GM04504 (cell line): ENCODE measurements at places on chromosomes 7 and 10.

DNA sequence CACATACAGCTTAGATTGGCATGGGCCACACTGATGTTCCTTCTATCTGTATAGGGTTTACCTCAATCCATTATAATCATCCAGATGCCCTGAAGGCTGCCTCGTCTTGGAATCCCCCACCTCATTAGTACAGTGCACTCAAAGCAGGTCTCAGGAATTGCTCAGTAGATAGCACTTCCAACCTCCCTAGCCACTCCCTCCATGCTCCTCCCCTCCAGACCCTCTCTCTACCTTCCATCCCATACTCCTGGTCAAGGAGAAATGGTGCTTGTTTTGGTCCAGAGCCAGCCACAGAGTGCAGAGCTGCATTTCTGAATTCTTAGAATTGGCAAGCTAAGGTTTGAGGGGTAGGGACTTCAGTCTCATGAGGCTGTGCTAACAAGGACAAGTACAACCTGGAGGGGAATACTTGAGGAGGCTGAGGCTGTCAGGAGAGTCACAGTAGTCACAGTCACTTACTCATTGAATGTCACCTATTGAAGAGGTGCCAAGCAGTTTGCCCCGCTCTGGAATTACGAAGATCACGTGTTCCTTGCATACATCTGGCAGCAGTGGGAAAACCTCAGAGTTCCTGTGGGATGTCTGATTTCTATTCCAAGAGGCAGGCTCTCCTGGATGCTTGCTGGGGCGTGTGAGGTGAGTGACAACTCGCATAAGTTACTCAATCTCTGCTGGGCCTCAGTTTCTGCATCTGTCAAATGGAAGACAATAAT lies 60.7 kb upstream of the ZNF746 start:
- peak; percentile 65 for DNase-seq

DNA sequence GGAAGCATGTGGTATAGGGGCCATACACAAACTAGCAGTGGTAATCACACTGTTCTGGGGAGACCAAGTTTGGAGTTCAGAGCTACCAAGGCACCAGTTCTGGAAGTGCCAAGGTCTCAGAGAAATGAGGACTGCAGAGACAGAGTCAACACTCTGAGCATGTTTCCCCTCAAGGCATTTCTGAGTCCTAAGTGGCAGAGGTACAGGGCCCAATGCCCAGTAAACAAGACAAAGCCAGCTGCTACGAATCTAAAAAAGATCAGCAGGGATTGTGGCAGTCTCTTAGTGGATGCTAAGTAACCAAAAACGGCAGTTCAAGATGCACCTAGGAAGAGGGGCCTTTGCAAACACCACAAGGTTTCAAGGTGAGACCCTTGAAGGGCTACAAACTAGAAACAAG lies 271.9 kb downstream of the TNS3 start:
- no peak for DNase-seq

DNA sequence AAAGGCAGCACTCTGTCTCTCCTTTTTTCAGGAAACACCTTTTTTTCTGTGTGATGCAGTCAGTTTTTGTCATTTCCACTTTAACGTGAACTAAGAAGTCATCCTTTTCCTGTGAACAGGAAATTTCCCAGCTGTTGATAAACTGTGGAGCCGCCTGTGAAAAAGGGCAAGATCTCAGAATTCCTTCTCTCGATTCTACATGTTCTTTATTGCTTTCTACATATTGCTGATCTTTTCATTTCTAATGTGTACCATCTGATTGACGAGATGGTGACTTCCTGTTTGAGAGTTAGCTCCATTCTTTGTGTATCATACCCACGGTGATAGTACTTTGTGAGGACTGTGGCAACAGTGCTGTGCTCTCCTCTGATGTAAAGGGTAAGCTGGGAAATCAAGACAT lies 50.4 kb downstream of the ADD3 start:
- DNase-seq, result no peak

DNA sequence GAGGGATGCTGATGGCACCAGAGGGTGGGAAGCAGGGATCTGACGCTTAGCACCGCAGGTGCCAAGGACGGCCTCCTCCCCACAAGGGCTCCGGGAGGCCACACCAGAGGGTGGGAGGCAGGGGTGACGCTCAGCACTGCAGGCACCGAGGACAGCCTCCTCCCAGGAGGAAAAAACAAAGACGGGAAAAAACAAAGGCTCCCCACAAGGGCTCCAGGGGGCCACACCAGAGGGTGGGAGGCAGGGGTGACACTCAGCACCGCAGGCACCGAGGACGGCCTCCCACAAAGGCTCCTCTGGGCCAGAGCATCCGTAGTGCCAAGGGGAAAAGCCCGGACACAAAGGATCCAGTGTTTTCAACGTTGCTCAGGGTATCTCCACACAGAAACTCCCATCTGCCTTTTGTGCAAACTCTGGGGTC lies 25.6 kb downstream of the DIP2C start:
- DNase-seq, result no peak

GRCh38 chr10:20978617-20979016 lies 81.5 kb upstream of the NEBL start:
- no peak for DNase-seq

- DNase-seq, result peak; percentile 70
These were observed 160.2 kb downstream of the JAZF1 start for GRCh38 chr7:28020302-28020940.
